ENCODE measurements at places on chromosomes 5 and 9.

DNA sequence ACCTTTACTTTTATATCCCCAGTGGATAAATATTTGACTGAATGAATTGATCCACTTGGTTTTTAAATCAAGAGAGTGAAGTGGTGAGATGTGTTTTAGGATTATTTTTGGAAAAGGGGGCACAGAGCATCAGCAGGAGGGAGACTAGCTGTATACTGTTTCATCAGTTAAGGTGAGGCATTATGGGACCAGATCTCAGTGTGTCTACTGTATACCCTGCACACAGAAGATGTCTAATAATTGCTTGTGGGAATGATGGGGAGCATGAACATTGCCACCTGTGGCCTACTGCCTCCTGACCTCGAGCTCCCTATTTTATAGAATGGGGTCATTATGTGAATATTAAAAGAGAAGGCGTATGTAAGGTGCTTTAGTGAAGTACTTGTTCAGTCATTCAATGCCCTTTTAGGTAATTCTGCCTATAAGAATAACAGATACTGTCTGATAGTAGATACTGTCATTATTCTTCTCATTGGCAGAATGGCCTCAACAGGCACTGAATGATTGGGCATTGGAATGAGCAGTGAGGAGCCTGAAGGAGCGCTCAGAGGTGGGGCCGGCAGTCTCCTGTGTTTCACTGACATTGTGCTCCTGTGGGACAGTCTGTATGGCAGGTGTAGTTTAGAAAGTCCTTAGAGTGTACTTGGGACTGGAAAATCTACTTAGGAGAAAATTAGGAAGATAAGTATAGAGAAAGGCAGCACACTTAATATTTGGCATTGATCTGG lies 47.4 kb upstream of the FAM120AOS start:
- no peak for DNase-seq

DNA sequence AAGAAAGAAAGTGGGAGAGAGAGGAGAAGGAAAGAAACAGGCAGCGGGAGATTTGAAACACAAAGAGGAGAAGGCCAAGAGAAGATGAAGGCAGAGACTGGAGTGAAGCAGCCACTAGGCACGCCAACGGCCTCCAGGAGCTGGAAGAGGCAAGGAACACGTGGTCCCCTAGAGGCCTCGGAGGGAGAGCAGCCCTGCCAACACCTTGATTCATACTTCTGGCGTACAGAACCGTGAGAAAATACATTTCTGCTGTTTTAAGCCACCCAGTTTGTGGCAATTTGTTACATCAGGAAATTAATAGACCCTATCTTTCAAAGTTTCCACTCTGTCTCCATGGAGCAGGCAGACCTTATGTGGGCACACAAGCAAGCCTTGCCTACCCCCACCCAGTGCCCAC lies 133.4 kb downstream of the ACTL7B start:
- no peak for DNase-seq

GRCh38 chr5:21058289-21058688 lies 1070.3 kb upstream of the CDH18 start:
- no peak for DNase-seq

DNA sequence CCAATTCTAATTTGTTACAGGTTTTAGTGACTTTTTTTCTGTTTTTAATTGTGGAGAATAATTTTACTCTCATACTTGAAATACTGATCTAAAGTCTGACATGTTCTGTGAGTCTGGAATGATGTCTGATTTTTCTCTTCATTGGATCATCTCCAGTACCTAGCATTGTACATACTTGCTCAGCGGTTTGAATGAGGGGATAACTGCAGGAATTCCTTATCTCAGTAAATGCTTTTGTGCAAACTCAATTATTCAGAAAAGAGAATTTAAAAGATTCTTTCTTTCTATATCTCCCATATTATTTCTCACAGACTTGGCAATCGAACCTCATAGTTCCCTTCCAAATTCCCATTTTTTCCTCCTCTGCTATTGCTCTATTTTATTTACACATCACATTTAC lies 397.9 kb upstream of the SGCD start:
- DNase-seq: no peak

DNA sequence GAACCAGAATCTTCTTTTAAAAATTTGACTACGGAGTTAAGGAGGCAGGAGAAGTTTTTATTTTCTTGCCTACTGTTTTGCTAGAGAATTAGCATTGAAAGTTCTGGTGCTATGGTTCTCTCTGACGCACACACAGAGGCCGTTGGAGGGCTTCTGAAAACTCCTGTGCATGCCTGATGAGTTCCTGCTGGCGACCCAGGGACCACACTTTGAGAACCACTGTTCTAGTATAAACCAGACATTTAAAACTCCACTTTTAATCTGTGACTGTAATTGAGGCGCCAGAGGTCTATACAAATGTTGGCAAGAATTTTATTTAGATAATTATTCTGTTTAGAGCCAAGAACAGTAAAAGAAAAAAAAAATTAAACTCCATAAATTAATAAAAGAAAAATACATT lies 99.5 kb upstream of the OTULINL start:
- DNase-seq: no peak

DNA sequence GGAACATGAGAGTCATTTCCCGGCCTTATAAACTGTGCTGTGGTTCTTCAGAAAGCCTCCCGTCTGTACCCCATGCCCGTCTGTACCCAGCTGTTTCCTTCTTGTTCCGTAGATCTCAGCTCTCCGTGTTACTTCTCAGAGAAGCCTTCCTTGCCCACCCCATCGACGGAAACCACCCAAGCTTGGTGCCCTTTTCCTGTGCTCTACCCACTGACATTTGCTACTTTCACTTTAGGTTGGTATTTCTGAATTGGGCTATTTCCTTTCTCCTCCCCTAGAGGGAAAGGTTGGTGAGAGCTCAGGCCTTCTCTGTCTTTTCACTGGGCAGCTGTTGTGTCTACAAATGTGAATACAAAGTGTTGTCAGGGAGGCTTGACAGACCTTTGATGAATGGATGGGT lies 764.5 kb upstream of the ADAMTS16 start:
- no peak for DNase-seq

DNA sequence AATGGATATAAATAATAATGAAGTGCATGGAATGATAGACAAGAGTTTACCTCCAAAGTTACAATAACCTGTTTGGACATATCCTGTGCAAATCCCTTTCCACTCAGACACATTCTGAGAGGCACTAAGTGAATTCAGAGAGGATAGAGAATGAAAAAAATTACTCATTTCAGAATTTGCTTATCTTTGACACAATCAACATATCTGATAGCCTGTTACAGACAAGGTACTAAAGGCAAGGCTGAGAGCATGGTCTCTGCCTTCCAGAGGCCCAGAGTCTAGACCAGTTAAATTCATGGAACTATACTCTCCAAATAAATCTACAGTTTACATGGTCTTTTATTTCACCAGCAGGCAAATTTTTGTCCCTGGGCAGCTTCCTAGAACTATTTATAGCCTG lies 371.8 kb upstream of the PTGER4 start:
- DNase-seq: no peak

DNA sequence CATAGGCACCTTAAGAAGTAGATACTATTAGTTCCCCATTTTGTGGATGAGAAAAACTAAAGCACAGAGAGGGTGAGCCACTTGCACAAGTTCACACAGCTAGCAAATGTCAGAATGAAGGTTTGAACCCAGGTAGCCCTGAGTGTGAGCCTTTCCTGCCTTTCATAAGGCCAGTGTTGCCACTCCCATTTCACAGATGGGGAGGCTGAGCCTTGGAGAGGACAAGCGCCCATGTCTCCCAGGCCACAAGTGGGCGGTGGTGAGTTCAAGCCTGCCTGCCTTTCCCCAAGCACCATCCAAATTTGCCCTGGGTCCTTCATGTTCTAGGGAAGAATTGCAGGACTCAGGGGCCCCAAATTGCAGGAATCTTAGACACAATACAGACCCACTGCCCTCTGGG lies 50.6 kb downstream of the LHX2 start:
- DNase-seq: no peak

DNA sequence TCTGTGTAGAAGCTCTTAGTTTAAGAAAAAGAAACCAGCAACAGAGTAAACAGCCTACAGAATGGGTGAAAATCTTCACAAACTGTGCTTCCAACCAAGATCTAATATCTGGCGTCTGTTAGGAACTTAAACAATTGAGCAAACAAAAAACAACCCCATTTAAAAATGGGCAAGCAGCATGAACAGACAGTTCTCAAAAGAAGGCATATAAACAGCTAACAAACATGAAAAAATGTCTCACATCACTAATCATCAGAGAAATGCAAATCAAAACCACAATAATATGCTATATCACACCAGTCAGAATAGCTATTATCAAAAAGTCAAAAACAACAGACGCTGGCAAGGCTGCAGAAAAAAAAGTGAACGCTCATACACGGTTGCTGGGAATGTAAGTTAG lies 83.7 kb upstream of the CCDC152 start:
- DNase-seq: no peak

GRCh38 chr5:109703829-109704228 lies 14.1 kb downstream of the MAN2A1 start:
- no peak for DNase-seq

- DNase-seq: no peak
Measured at GRCh38 chr5:113218200-113218599, 216.6 kb downstream of the TSSK1B start.

DNA sequence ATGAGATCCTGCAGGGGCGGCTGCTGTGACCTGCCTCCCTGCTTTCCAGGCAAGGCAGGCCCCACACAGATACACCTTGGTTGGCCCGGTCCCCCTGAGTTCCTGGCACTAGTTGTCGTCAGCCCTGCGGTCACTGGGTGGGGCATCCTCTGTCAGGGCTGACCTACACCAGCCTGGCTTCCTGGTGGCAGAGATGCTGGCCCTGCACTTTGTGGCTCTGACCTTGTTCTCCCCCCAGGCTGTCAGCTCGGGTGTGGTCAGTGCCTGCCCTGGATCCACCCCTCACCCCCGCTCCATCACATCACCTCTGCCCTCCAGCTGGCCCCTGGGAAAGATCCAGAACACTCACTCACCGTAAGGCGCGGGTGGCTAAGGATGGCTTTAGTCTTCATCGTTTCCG lies 74.1 kb downstream of the PHF2 start:
- no peak for DNase-seq

GRCh38 chr5:162496100-162496808 lies 428.7 kb downstream of the GABRG2 start:
- no peak for DNase-seq

- no peak for DNase-seq
Measured at GRCh38 chr5:169934990-169935389, 45.3 kb downstream of the INSYN2B start.

DNA sequence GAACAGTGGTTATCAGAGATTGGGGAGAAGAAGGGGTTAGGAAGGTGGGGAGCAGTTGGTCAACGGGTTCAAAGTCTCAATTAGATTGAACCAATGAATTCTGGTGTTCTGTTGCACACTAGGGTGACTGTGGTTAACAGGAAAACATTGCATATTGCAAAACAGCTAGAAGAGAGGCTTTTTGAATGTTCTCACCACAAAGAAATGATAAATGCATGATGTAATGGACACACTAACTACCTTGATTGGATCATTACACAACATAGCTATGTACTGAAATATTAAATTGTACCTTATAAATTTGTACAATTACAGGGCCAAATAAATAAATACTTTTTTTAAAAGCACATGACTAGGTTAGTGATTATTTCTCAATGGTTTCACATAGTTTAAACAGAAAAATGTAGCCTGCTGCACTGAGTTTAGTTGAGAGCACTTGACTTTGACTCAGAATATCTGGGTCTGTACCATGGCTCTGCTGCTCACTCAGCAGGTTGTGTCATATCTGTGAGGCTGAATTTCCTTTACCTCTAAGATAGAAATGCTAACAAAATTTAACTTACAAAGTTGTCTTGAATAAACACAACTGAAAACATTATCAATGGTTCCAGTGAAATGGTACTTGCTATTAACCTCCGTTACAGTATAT lies 30.4 kb downstream of the NUDT12 start:
- no peak for DNase-seq

DNA sequence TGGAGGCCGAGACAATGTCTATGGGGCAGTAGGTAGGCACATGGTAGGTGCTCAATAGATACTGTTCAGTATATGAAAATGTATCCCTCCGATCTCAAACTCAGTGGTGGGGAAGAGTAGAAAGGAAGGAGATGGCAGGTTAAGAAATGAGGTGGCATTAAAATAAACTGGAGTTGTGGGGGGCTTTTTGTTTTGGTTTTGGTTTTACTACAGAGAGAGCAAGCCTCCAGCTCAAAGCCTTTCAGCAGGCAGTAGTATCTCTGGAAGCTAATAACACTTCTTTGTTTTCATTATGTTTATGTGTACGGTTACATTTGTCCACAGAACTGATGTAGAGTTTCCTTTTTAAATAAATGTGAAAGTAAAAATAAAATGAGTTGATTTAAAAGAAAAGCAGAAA lies 8.6 kb downstream of the MFAP3 start:
- DNase-seq: no peak

DNA sequence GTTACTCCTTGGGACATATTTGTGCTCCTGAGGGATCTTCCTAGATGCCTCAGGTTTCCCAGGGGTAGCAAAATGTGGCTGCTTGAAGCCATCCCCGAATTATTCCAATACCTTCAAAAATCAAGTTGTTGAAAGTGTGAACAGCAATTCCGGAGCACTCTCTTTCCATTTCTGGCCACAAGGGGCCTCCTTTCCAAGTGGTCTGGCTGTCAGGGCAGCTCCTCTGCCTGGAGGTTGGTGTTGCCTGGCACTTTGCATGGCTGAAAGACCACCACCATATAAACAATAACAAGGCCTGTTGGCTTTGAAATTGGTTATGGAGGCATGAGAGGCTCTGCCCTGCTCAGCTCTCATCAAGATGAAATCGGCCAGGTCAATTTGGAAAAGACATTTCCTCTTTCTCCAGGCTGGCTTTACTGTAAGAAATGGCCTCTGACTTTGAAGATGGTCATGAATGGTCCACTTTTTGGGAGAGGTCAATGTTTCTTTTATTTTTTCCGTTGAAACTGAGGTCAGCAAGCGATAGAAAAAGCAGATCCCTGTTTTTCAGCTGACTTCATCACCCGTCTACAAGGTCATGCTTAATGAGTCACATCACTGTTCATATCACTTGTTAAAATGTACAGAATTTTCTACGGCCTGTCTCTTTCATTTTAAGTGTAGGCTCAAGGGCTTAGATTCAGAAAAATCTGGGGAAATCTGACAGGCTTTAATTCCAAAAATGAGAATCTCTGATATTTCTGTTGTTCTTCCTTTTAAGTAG lies 481.1 kb upstream of the ZNF608 start:
- no peak for DNase-seq

DNA sequence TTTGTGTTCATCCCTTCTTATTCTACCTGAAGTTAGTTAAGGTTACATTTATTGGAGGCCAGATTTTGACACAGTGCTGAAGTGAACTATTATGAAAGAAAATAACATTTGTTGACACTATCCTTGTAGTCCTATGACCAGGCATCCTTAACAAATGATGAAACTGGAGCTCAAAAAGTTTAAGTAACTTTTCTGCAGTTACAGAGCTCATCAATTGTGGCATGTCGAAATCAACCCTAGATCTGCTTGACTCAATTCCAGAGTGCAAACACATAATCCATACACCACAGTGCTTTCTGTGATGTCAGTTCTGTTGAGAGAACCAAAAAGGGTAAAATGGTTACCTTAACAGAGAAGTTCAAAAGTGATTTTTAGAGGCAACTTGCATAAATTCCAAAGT lies 28.6 kb downstream of the KCNN2 start:
- DNase-seq: no peak

- DNase-seq: no peak
Measured at GRCh38 chr5:129962506-129962905, 58.2 kb downstream of the CHSY3 start.

All from GM04503 (cell line).